ENCODE measurements at places on chromosomes 6 and 20.
A peak's percentile ranks its signal among the peaks of the same experiment; 100 is the strongest.

DNA sequence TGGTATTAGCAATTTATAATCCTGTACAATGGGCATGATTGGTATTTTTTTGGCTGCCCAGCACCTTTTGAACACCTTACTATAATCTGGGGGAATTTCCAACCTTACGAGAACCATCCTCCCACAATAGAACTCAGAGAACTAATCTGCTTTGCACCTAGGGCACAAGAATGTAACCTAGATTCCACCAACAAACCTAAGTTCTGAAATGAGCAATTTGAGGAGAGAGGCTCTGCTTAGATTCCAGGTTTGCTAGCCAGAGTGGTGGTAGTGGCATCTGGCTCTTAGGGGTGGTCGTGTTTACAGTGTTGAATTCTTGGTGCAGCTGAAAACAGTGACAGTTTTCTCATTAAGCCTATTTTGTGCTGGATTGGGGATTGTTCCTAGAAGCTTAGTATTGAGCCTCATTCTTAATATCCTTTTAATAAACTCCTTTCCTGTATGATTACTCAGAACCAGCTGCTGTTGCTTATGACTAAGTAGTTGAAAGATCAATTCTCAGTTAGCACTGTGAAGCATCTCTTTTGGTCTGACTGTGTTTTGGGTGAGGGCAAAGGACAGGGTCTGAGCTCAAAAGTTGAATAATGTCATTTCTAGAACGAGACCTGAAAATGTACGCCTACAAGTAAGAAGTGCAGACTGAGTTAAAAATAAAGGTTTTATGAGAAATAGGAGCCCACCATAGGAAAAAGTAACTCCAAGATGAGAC lies 385.6 kb downstream of the CDKAL1 start:
- peak; percentile 5 for DNase-seq

DNA sequence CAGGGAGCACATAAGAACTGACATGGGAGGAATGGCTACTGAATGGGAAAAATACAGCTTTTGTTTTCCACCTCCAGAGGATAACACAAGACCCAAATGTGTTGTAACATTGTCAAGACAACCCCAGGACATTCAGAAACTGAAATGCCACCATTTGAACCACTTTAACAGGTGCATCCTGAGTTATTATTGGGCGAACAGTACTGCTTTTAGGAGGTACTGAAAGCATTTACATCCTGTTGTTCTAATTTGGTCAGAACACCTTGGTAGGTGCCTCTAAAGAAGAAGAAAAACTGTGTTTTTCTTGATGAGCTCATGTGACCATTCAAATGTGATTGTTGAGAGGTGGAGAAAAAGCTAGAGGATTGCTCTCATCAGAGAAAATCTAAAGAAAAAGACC lies 6.4 kb upstream of the TXNDC5 start:
- no peak for DNase-seq

DNA sequence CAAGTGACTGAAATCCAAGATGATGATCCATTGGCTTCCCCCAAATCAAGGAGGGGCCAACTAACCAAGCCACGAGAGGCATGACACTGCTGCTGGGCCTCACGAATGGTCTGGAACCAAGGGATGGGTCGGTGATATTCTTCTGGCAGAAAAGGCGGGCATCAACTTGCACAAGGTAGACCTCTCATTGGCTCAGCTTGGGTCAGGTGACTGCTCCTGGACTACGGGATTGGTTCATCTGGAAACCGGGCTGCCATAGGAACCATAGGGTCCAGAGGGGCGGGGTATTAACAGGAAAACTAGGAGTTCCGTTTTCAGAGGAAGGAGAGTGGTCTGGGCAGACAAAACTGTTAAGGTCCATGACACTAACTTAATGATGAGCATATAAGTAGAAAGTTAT lies 100.9 kb downstream of the TFAP2C start:
- DNase-seq, result no peak

- no peak for DNase-seq
Measured at GRCh38 chr6:3987053-3987452, 91.9 kb downstream of the FAM217A start.

DNA sequence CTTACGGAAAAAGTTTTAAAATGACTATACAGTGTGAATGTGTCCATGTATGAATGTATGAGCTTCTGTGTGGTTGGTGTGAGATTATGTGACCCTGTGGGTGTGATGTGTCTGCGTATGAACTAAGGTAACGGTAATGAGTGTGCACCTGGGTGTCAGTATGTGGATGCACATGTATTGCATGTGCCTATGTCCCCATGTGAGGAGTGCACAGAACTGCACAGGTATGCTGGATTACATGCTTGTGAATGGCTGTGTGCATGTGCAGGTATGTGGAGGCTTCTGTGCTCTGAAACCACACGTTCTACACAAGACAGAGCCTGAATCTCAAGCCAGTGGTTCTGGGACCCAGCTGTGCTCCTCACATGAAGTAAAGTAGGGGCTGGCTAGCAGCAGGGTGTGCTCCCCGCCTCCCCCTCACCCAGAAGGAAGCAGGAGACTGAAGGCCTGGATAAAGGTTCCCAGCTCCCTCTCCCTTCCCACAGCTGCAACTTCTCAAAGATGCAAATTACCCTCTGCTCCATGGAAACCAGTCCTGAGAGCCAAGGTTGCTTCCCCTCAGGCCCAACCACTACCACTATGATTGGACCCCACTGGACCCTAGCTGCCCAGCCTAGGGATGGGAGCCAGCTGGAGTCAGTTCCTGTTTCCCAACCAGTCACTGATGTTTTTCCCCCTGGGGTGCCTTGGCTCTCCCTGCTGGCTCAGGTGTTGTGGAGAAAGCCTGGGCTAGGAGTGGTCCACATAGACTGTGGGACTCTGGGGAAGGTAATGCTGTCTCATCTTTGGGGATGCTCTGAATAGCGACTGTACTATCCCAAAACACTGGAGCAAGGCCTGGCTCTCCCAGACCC lies 24.8 kb upstream of the SPDEF start:
- DNase-seq, result no peak

- DNase-seq, result no peak
Measured at GRCh38 chr20:64104667-64105451, 2.5 kb downstream of the NPBWR2 start.

- DNase-seq, result no peak
Measured at GRCh38 chr20:37316116-37316774, 26.8 kb downstream of the MANBAL start.

DNA sequence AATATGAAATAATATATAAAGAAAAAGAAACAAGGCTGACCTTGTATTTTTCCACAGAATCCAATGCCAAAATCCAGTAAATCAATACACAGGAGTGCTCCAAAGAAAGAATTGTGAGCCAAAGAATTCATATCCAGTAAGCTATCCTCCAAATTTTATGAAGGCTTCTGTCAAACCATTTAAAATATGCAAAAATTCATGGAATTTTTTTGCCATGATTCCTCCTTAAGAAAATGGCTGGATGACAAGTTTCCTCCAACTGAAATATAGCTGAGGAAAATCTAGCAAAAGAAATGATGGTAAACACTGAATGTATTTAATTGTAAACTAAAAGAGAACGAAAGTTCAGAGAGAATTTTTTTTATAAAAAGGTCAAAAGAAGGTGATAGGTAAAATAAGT lies 290.3 kb downstream of the UBE3D start:
- DNase-seq, result peak; percentile 10

DNA sequence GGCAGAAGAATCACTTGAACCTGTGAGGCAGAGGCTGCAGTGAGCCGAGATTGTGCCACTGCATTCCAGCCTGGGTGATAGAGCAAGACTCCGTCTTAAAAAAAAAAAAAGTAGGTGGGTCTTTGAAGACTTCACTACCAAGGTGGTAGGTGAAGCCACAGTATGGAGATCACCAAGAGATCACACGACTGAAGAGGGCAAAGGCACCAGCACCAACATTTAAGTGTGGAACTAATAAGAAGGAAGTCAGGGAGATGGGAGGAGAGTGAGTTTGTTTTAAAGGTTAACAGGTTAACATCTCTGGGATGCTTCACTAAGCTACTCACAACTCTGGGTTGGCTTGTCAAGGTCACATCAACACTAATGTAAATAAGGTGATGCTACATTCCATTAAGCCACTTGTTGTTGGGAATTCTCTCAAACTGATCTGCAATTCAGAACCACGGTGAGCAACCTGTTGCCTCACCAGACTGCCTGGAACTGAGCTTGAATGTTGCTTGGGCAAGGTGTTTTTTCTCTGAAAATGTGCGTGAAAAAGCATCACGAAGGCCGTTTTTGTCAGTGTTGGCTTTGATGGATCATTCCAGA lies 48.7 kb downstream of the KCTD20 start:
- DNase-seq, result no peak

DNA sequence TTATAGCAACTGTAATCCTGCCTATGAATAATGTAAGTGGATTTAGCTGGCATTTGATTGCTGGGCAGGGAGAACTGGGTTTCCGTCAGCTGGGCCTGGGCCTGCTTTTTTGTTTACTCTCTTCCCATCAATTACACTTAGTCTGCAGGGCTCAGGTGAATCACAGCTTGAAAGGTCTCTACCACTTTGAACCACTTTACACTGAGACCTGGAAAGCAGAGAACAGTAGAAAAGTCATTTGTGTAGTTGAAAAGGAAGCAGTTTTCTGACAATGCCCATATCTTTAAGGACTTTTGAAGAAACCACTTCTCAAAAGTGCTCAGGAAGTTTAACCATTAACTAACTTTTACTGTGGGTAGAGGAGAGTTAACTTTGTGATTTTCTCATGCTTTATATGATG lies 315.4 kb upstream of the SASH1 start:
- DNase-seq, result no peak

DNA sequence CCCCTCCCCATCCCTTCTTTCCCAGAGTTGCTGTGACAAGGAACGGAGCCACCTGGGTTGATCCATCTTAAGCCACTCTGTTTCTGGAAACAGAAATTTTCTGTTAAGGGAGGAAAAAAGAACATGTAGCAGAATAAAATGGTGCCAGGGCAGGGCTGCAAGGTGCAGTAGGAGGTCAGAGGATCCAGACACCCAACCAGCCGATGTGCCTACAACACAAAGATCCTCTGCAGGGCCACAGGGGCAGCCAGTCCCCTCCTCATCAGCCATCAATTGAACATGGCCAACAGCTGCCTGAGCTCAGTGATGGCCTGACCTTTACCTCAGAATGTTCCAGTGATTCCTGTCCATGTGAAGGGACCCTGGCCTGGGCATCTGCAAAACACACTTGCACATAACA lies 11.9 kb downstream of the MDFI start:
- DNase-seq, result no peak

GRCh38 chr6:33700391-33701050 lies 11.0 kb downstream of the UQCC2 start:
- DNase-seq, result peak; percentile 68

DNA sequence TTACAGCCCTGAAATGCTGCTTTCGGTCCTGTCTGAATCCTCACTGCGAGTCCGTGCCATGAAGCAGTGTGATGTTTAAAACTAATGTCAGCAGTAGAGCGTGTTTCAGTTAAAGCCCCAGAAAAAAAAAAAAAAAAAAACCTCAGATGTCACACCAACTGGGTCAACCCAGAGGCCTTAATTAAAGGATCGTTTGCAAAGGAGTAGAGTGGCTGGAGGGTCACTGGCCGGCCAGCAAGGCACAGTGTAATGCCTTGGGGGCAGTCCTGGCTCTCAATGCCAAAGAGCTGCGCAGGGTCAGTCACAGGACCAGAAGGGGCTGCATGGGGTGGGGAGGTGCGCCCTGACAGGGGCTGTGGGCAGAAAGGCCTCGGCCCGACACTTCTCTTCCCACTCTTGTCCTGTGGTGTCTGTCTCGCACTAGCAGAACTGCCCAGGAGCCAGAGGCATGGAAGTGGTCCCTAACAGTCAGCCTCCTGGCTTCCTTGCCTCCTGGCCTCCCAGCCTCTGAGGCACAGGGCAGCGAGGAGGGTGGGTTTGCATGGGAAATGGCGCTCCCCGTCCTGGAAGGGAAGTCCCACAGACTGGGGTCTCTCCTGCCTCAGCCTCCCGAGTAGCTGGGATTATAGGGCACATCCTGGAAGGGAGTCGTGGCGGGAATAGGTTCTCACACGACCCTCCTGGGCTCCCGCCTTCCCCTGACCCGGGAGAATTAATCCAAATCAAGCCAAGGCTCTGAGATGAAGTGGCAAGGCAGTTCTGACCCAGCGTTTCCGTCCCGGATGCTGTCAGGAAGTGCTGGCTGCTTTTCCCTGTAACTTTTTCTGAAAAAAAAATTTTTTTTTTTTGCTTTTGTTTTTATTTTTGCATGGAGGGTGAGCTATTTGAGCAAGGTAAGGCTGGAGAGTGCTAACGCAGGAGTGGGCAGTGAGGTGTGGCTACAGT lies 53.7 kb upstream of the MPC1 start:
- no peak for DNase-seq

DNA sequence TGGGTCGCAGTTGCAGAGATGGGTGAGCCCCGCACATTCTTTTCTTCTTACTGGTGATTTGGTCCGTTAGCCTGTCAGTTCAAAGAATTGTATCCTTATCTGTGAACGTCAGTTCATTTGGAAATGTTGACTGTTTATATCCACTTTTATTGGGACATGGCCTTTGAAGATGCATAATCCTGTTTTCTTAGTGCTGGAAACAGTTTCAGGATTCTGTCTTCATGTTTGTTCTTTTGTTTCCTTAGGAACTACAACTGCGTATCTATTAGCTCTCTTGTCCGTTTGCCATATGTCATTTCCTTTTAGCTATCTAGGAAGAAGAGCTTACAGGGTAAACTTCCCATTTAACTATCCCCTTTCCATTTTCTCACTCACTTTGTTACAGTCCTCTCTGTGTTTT lies 35.0 kb upstream of the TULP1 start:
- no peak for DNase-seq

- DNase-seq, result no peak
Measured at GRCh38 chr6:117956386-117956785, 49.3 kb downstream of the SLC35F1 start.

GRCh38 chr6:143965503-143966171 lies 42.4 kb downstream of the PLAGL1 start:
- DNase-seq, result peak; percentile 90

DNA sequence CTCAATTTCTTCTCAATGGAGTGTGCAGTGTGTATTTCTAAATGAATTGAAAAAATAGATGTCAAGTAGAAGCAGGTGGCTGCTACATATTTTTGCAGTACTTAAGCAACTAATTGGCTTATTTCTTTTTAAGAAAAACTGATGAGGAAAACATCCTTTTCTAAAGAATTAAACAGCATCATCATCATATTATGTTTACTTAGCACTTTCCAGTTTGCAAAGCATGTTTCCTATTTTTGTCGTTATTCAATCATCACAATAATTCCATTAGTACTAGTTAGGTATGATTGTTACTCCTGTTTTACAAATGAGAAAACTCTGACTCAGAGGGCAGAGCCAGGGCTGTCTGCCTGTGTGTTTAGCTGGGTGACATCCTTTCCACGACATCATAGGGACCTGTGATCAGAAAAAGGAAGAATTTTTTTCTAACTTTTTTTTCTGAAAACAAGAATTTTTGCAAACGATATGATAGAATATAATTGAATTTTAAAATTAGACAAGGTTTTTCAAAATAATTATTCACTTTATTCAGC lies 22.7 kb upstream of the BMP6 start:
- DNase-seq, result no peak

- no peak for DNase-seq
Measured at GRCh38 chr20:19047951-19048296, 164.5 kb upstream of the SLC24A3 start.

- DNase-seq, result no peak
Measured at GRCh38 chr6:38170666-38171355, 351.3 kb downstream of the ZFAND3 start.

Measured in AG08395 (cell line).